Esophagus squamous epithelium (tissue), 5 donors: ENCODE measurements at places on chromosomes 5 and 9.

DNA sequence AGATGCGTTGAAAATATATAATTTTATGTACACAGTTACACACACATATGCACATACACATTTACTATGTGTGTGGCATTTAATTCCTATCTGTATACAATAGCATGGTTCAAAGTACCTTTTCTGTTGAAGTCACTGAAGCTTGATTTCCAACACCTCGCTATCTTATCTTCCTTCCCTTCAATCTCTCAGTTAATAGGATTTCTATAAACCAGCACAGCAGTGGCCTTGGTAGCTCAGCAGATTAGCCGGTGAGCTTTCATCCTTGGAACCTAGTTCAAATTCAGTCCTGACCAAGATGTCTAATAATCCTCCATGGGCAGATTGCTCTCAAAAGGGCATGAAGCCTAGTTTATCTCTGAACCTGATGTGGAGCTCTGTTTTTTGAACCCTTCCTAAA is 2389.5 kb downstream of the MAT2B start:
- no peak for DNase-seq

- DNase-seq = no peak
Observed at GRCh38 chr5:80220245-80220897, 35.5 kb downstream of the SERINC5 start.

DNA sequence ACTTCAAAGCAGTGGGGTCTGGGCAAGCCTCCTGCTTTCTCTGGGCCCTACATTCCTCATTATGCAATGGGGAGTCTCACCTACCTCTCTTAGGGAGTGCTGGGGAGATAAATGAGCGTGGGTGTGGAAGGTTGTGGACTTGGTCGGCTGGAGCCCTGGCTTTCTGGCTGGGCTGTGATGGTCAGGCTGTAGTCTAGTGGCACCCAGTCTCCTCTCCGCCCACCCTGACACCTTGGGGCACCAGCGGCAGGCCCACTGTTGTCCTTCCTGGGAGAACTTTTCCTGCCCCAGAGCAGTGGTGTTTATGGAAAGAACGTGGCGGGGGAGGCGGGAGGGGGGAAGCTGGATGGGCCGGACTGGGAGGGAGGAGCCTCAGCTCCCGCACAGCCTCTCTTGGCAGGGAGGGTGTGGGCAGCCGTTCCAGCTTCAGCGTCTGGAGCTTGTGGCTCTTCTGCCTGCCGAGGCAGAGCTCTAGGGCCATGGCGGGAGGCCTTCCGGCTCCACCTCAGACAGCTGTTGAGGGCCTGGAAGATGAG is 4.1 kb downstream of the PTGS1 start:
- no peak for DNase-seq

GRCh38 chr5:145673786-145674185 is 161.4 kb downstream of the PRELID2 start:
- DNase-seq = no peak

DNA sequence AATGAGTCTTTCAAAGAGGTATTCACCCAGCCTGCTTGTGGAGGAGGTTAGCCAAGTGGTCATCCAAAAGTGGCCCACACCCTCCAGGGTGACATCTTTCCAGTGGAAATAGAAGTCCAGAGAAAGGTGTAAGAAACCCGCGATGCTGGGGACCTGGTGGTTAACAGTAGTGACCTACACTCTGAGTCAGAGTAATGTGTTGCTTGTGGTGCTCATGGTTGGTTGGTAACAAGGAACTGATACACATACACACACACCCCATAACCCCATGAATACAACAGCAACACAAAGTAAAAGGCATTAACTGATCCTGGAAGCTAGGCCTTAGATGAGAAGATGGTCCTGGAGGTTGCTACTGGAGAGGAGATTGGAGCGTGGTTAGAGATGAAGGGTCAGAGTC is 26.9 kb downstream of the MRPS30 start:
- DNase-seq = no peak
